Choroid plexus epithelial cell (primary cell): ENCODE measurements at places on chromosomes 13 and 19.
A peak's percentile ranks its signal among the peaks of the same experiment; 100 is the strongest.

DNA sequence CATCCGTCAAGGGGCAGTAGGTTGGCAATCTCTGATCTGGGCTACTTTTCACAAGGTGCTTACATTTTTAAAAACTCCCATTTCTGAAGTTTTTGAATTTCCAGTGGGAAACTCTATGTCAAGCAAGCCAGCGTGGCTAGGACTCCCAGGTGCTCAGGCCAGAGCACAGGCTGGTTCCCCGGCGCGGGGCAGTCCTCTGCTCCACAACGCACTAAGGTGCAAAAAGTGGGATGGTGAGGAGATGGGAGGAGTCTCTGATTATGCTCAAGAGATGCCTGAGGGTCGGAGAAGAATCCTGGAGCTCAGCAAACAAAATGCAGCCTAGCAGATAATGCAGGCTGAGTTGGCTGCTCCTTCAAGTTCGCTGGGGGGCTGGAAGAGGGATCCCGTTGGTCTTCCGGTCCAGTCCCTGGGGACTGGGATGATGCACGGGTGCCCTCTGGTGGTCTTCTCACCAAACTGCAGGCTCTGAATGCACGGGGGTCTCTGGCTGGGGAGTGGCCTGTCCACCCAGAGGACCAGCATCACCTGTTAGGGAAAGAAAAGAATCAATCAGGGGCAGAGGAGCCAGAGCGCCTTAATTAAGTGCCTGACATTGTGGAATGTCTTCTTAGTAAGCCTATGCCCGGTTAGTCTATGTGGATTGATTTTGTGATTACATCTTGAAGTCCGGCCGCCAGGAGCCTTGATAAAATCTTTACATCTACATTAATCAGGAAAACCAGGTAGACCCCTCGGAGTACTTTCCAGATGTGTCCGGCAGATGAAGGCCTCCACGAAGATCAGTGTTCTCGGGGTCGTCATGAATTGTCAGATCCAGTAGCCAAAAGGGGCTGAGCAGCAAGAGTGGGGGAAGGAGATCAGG, 244.4 kb upstream of the MAB21L1 start:
- DNase-seq, result peak; percentile 60

- no peak for DNase-seq
Observed at GRCh38 chr19:44579663-44580365, 33.5 kb upstream of the IGSF23 start.

DNA sequence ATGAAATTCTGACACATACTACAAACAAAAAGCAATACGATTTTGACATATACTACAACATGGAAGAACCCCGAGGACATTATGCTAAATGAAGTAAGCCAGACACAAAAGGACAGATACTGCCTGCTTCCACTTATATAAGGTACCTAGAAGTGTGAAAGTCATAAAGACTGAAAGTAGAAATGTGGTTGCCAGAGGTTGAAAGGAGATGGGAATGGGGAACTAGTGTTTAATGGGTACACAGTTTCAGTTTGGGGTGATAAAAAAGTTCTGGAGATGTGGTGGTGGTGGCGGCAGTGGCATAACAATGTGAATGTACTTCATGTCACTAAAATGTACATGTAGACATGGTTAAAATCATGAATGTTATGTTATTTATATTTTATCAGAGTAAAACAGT, 12.1 kb upstream of the NDFIP2 start:
- DNase-seq, result no peak

- no peak for DNase-seq
Observed at GRCh38 chr13:40585911-40586471, 80.5 kb downstream of the FOXO1 start.

DNA sequence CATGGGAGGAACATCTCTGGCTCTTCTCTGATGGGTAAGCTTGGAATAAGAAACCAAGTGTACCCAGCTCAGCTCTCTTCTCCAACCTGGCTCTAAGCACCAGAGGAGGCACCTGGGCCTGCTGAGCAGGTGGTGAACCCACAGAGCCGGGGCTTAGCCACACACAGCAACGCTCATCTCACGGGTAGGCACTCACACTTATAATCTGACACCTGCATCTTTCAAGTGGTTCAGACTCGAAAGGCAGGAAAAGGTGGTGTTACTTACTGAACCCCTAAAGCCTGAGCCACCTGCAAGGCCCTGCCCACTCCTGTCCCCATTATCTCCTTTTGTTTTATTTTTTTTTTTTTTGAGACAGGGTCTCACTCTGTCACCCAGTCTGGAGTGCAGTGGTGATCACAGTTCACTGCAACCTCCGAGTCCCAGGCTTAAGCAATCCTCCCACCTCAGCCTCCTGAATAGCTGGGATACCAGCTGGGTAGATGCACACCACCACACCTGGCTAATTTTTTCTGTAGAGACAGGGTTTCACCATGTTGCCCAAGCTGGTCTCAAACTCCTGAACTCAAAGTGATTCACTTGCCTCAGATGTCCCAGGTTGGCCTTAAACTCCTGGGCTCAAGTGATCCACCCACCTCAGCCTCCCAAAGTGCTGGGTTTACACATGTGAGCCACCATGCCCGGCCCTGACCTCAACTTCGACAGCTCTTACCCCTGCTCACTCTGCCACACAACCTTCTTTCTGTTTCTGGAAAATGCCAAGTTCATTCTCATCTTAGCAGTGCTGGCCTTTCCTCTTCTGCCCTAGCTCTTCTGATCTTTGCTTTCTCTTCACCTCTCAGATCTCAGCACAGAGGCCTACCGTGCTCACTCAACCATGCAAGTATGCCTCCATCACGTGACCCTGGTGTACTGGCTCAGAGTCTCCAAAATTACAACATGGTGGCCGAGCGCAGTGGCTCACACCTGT, 9.7 kb downstream of the FBXL12 start:
- DNase-seq, result no peak

- no peak for DNase-seq
Observed at GRCh38 chr13:19695829-19696228, 62.4 kb downstream of the MPHOSPH8 start.
